NCI-H2171 (cell line): ENCODE measurements at places on chromosomes 6 and 20.

GRCh38 chr20:50575865-50576720 is 65.9 kb downstream of the PTPN1 start:
- peak; percentile 40 for DNase-seq

GRCh38 chr6:143335865-143336264 is 114.6 kb downstream of the ADAT2 start:
- no peak for DNase-seq

DNA sequence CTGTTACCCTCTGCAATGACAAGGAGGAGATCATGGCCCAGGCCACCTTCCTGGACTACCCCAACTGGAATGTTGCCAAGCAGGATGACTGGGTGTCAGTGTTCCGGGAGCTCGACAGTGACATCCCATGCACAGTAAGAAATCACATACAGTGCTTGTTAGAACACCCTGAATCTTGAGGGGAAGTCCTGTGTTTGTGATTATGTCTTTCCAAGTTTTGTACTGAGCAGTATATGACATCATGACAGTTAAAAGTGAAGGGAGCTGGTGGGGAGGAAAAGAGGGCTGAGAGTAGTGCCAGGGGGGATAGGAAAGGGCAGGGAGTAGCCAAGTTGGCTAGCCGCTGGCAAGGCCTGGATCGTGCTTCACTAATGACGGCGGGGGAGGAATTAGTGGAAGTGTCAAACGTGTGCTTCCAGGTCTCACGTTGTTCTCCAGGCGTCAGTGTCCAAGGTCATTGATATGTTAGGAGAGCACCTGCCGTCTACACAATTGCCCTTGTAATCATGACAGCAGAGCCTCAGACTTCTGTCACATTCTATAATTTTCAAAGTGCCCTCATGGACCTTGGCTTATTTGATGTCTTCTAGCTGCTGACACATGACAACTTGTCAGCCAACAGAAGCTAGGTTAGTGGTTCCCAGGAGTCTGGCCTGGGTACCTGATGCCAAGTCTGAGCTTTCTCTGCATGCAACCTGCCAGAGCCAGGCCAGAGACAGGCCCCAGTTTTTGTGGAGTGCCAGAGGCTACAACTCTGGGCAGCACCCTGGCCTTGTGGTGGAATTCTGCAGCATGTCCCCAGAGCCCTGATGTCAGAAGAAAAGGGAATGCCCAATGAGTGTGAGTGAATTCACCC is 18.8 kb downstream of the CFAP61 start:
- DNase-seq: no peak

DNA sequence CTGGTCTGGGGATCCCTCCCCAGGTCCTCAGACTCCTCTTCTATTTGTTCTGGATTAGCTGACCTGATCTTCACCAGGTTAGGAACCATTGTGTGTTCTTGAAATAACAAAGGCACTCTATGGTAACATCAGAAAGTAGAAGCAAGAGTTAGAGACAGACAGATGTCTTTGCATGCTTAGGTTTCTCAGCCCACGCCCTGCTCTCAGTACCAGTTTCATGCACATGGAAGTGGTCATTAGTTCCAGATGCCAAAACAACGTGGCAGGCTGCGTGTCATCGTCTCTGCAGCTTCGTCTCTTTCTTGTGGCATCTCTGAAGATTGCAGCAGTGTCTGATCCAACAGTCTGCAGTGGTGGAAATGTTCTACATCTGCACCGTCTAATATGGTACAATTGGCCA is 89.4 kb downstream of the PACRG start:
- DNase-seq: no peak

- no peak for DNase-seq
Measured at GRCh38 chr6:169905041-169905807, 153.8 kb downstream of the ERMARD start.

- no peak for DNase-seq
Measured at GRCh38 chr6:129577691-129578090, 132.3 kb downstream of the ARHGAP18 start.

- DNase-seq: no peak
Measured at GRCh38 chr20:58696411-58696961, 3.9 kb downstream of the NPEPL1 start.

DNA sequence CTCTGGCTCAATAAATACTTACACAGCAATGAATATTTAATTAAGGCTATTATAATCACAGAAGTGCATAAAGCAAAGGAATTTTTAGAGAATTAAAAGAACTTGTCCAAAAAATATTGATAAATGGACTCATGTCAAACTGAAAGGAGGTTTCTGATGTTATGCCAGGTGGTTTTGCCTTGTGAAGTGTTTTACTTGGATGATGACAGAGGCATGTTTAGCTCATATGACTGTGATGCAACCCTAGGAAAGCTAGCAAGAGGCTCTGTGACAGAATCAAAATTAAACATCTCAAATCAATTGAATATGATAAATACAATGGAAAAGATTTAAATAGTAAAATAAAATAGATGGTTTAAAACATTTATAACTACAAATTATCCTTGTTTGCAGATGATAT is 137.3 kb downstream of the TMEM200A start:
- no peak for DNase-seq

DNA sequence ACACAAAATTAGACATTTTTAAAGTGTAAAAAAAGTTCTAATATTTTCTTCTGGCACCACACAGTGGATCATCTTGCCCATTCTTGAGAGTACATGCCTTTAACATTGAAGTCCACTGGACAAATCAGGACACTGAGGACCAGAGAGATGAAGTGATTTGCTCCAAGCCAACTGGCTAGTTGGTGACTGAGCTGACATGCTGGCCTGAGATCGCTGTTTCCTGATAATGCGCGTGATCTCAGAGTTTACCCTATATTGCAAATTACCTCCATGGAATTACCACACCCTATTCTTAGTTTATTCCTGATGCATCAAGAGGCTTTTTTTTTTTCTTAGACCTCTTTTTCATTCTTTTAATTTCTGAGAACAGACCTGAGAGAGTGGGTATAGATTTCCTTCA is 432.8 kb downstream of the CD83 start:
- DNase-seq: no peak

- peak; percentile 72 for DNase-seq
Measured at GRCh38 chr20:50186151-50186885, 4.3 kb upstream of the CEBPB start.

- no peak for DNase-seq
Measured at GRCh38 chr6:98477231-98477630, 357.1 kb upstream of the POU3F2 start.

DNA sequence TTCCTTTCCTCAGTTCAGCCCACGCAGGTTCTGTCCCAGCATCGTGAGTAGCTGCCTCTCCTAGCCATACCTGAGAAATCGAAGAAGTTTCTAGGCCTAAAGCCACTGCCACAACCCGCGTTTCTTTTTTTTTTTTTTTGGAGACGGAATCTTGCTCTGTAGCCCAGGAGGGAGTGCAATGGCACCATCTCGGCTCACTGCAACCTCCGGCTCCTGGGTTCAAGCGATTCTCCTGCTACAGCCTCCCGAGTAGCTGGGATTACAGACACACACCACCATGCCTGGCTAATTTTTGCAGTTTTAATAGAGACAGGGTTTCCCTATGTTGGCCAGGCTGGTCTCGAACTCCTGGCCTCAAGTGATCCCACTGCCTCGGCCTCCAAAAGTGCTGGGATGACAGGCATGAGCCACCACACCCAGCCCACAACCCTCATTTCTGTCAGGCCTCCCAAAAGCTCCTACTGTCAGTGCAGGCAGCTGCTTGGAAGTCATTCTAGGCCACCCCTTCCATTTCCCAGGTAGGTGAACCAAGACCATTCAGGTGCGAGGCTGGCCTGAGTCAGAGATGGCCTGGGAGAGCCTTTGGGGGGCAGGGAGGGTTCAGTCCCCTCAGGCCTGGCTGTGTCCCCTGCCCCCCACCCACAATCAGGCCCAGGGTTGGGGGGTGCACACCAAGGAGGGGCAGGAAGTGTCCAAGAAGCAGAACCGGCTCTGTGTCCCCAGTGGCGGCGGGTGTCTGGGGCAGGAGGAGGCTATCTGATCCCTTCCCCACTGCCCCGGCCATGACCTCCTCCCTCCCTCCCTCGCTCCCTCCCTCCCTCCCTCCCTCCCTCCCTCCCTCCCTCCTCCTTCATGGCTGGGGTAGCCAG is 47.2 kb downstream of the NOL4L start:
- no peak for DNase-seq
